ENCODE measurements at places on chromosomes 3 and 15. TPM values are rescaled to one million over a fixed set of nuclear protein-coding genes. Genes with fewer than 3 reads are reported as not detected.

REC114 gene
- total RNA-seq: not detected

DOCK3 gene
- total RNA-seq: 0.60 TPM

TGM4 gene
- total RNA-seq: not detected

PARP15 gene
- 2.5 TPM for total RNA-seq

TLR9 gene
- 0.46 TPM for total RNA-seq

NUP210 gene
- 2.5 TPM for total RNA-seq

NOX5 gene
- total RNA-seq: 0.09 TPM

PDZRN3 gene
- 71.9 TPM for total RNA-seq

All from posterior vena cava (tissue), 2 donors.